ENCODE measurements at places on chromosomes 2 and 18. TPM values are rescaled to one million over a fixed set of nuclear protein-coding genes. Genes with fewer than 3 reads are reported as not detected.

The PRKAG3 gene
- not detected for total RNA-seq

The FN1 gene
- 0.82 TPM for total RNA-seq

The TMEM17 gene
- total RNA-seq = 0.14 TPM

The SLC4A5 gene
- total RNA-seq = 0.86 TPM

The GPBAR1 gene
- 0.86 TPM for total RNA-seq

The IL36B gene
- total RNA-seq = not detected

The MC2R gene
- total RNA-seq = not detected

The GPC1 gene
- 7.6 TPM for total RNA-seq

The TMEM169 gene
- 2.7 TPM for total RNA-seq

The GALNT1 gene
- 42.9 TPM for total RNA-seq

The FSHR gene
- not detected for total RNA-seq

The TDRD15 gene
- total RNA-seq = not detected

The SULT1C4 gene
- total RNA-seq = not detected

The GCG gene
- total RNA-seq = not detected

The TCF7L1 gene
- not detected for total RNA-seq

The GALNT14 gene
- total RNA-seq = 0.20 TPM

The KCNK3 gene
- total RNA-seq = not detected

The NPC1 gene
- total RNA-seq = 30.3 TPM

The ZNF892 gene
- 4.1 TPM for total RNA-seq

The SCYGR4 gene
- total RNA-seq = not detected

The IL1R1 gene
- 0.11 TPM for total RNA-seq

The PID1 gene
- not detected for total RNA-seq

The E2F6 gene
- total RNA-seq = 10.9 TPM

The LGALSL gene
- 0.73 TPM for total RNA-seq

The MDH1B gene
- 0.09 TPM for total RNA-seq

The ZRANB3 gene
- 7.3 TPM for total RNA-seq

The RFTN2 gene
- not detected for total RNA-seq

The SKA1 gene
- total RNA-seq = 35.9 TPM

The SH3RF3 gene
- total RNA-seq = 0.23 TPM

The ADD2 gene
- total RNA-seq = 4.0 TPM

The UGT1A4 gene
- not detected for total RNA-seq

The OTOF gene
- 12.1 TPM for total RNA-seq

The NYAP2 gene
- total RNA-seq = not detected

The DGKD gene
- total RNA-seq = 75.6 TPM

The SEH1L gene
- 68.9 TPM for total RNA-seq

The KIF5C gene
- total RNA-seq = 12.5 TPM

The KCNG2 gene
- not detected for total RNA-seq

The IL36A gene
- total RNA-seq = not detected

The CYRIA gene
- total RNA-seq = 0.70 TPM

The SULT1C2 gene
- not detected for total RNA-seq

The SCN9A gene
- 1.9 TPM for total RNA-seq

The RGPD3 gene
- total RNA-seq = 0.30 TPM

The GALR1 gene
- total RNA-seq = not detected

All from T-helper 2 cell treated with Interferon-gamma antibody and Interleukin-4, amounts not matched to agents 100 ng/mL and 5 ng/mL, for 36 hours (primary cell).